ENCODE measurements at places on chromosomes 13 and 19.
A peak's percentile ranks its signal among the peaks of the same experiment; 100 is the strongest.

- no peak for DNase-seq
Observed at GRCh38 chr19:498977-499623, 2.8 kb downstream of the MADCAM1 start.

- DNase-seq: no peak
Observed at GRCh38 chr19:35780717-35781116, 5.4 kb downstream of the ARHGAP33 start.

DNA sequence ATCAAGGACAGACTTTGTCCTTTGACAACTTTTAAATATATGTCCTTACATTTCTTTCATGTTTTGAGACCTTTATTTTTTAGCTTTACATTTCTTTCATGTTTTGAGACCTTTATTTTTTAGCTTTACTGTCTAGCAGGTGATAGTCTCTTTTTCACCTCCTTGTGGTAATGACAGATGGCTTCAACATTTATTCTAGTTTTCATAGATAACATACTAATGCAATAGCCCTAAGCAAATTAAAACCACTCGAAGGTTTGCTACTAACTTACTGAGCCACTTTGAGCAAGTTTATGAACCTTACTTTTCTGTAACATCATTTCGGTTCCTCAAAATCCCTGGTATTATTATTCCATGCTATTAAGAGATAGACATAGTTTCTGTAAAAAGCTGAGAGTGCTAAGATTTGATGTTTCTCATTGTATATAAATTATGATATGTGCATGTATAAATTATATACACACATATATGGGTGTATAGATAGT lies 4.5 kb downstream of the DACH1 start:
- DNase-seq: no peak

DNA sequence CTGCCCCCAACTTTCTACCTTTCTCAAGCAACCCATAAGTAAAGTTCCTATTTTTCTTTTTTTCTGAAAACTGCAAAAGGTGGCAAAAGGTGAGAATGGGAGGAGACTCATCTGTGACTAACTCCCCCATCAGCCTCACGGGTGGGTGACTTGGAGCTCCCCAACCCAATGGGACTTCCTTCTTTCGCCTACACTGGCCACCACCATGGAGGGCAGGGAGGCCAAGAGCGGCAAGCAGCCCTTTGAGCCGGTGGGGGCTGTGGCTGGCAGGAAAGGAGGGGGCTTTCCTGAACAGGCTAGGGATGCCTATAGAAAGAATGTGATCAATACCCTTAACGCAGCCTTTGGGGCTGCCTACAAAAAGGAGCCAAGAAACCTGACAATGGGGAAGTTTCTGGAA lies 16.5 kb downstream of the IRS2 start:
- DNase-seq: no peak

DNA sequence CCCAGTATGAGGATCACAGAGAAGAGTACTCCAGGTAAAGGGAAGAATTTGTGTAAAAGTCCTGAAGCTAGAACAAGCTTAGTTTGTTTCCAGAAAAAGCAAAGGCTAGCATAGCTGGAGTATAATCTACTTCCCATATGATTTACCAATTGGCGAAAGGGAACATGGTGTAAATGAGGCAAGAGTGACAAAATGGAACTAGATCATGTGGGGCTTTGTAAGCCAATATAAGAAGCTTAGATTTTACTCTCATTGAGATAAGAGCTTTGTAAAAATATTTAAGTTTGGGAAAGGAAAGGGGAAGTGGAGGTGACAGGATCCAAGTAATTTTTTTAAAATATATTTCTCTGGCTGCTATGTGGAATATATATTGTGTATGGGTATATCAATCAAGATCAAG lies 234.9 kb downstream of the KCTD12 start:
- no peak for DNase-seq

DNA sequence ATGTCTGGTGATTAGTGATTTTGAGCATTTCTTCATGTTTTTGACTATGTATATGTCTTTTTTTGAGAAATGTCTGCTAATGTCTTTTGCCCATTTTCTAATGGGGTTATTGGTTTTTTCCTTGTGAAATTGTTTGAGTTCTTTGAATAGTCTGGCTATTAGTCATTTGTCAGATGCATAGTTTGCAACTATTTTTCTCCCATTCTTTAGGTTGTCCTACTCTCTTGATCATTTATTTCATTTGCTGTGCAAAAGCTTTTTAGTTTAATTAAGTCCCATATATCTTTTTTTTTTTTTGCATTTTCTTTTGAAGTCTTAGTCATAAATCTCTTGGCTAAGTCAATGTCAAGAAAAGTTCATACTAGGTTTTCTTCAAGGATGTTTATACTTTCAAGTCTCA lies 449.8 kb downstream of the DACH1 start:
- no peak for DNase-seq

DNA sequence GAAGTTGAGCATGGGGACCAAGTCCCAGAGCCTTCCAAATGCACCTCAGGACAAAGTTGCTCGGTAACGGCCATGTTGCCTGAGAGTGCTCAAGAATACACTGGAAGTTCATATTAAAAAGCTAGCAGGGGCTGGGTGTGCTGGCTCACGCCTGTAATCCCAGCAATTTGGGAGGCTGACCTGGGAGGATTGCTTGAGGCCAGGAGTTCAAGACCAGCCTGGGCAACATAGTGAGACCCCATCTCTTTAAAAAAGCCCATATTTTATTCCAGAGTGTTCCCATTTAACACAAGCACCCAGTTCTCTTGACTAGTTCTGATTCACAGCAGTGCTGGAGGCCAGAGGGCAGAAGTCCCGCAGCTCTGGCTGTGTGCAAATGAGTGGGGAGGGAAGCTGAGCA lies 8.1 kb upstream of the GPI start:
- DNase-seq: no peak

- DNase-seq: no peak
Observed at GRCh38 chr13:71801165-71801760, 65.7 kb downstream of the DACH1 start.

- DNase-seq: no peak
Observed at GRCh38 chr13:44439452-44440024, 65.9 kb downstream of the SERP2 start.

GRCh38 chr19:16581145-16581970 lies 9.1 kb upstream of the SLC35E1 start:
- DNase-seq: no peak

DNA sequence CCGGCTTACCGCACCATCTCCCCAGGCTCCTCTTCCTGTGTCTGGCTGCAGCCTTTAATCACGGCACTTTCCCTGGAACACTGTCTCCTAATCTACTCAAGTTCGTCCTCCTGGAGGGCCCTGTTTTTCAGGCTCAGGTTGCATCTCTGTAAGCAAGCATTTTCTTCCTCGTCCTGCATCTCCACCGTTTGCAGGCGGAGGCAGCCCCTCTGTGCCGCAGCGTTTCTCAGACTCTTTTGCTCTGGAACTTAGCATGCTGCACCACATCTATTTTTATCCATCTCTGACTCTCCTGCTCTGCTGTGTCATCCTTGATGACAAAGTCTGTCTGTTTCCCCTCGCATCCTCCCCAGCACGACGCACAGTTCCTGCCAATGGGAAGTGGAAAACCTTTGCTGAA lies 117.5 kb downstream of the ATP8A2 start:
- no peak for DNase-seq

DNA sequence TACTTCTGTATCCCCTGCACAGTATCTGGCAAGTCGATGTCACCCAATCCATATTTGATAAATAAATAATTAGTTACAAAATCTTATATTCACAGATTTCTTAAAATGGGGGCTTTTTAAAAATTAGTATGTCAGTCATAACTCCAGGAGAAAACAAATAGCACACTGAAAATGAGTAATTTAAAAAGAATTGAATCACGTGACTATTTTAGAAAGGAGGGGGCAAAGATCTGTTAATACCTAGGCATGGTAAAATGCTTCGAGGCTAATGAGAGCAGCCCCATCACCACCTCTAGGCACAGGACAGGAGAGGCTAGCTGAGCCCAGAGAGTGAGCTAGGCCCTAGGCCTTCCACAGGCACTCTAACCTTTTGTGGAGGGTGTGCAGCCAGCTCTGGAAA lies 94.7 kb downstream of the FREM2 start:
- DNase-seq: no peak

DNA sequence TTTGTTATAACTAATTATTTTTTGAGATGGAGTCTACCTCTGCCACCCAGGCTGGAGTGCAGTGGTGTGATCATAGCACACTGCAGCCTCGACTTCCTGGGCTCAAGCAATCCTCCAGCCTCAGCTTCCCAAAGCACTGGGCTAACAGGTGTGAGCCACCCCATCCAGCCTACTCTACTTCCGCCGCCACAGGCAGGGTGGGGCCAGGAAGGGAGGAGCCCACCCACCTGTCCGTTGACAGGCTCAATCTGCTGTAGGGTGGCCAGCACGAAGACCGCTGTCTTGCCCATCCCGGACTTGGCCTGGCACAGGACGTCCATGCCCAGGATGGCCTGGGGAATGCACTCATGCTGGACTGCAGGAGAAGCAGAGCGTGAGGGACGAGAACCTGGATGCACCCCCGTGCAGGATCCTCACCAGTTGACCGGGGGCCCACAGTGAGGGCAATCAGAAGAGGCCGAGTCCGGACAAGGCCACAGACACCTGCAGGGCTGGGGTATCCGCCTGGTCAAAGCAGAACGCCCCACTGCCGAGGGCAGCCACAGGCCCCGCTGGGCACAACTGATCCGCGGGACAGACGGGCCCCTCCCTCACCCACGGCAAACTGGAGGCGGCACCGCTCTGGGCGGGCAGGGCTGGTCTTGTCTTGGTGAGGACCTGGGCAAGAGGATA lies 6.7 kb downstream of the DDX39A start:
- no peak for DNase-seq

DNA sequence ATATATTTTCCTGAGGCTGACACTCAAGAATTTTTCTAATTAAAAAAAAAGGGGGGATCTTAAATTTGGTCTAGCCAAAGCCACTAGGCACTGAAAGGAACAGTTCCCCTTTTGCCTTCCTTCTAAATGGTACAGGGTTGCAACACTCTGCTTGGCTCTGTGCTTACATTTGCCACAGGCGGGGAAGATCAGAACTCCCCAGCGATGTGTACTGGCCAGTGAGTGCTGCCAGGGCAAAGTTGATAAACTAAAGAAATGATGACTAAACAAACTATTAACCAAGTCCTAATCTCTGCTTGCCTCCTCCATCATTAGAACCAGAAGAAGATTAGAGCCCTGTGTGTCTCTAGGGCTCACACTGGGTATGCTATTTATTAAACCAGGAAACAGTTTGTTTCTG lies 75.3 kb upstream of the SCEL start:
- DNase-seq: no peak

DNA sequence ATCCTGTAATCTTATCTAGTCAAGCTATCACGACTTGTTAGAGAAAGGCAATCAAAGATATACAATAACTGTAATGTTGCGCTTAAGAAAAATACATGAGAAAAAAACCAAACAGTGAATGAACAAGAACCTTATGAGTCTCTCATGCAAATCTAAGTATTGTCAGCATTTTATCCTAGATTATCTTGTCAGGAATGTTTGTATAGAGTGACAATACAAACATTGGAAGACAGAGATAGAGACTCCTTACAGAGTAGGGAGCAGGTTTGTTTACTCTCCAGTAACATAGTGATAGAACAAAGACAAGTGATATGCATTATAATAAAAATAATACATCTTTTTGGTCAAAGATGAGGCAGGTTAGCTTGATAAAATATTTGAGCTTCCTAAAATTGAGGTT lies 444.8 kb downstream of the SLITRK5 start:
- DNase-seq: no peak

- peak; percentile 92 for DNase-seq
Observed at GRCh38 chr19:17847538-17848366, at the start of gene JAK3. TSS of gene JAK3 (minus strand) at chr19:17847982. CDS start at chr19:17844417, 3,565 bp downstream.

GRCh38 chr19:45010306-45010705 lies 9.0 kb downstream of the RELB start:
- no peak for DNase-seq

DNA sequence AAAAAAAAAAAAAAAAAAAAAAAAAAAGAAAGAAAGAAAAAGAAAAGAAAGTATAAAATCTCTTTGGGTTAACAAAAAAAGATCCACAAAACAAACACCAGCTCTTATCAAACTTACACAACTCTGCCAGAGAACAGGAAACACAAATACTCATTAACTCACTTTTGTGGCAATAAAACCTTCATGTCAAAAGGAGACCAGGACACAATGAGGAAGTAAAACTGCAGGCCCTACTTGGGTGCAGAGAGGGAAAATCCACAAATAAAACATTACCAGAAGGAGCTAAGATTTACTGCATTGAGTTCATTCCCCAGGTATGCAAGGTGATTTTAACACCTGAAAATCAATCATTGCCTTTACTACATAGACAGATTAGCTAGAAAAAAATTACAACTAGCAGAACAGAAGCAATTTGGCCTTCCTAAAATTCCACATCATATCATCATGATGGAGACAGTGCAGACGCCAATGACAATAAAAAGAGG lies 9.6 kb upstream of the CEACAM5 start:
- DNase-seq: no peak

- DNase-seq: no peak
Observed at GRCh38 chr13:104571161-104571892, 1505.1 kb upstream of the SLC10A2 start.

- DNase-seq: no peak
Observed at GRCh38 chr13:68535329-68535728, 1305.2 kb upstream of the PCDH9 start.

DNA sequence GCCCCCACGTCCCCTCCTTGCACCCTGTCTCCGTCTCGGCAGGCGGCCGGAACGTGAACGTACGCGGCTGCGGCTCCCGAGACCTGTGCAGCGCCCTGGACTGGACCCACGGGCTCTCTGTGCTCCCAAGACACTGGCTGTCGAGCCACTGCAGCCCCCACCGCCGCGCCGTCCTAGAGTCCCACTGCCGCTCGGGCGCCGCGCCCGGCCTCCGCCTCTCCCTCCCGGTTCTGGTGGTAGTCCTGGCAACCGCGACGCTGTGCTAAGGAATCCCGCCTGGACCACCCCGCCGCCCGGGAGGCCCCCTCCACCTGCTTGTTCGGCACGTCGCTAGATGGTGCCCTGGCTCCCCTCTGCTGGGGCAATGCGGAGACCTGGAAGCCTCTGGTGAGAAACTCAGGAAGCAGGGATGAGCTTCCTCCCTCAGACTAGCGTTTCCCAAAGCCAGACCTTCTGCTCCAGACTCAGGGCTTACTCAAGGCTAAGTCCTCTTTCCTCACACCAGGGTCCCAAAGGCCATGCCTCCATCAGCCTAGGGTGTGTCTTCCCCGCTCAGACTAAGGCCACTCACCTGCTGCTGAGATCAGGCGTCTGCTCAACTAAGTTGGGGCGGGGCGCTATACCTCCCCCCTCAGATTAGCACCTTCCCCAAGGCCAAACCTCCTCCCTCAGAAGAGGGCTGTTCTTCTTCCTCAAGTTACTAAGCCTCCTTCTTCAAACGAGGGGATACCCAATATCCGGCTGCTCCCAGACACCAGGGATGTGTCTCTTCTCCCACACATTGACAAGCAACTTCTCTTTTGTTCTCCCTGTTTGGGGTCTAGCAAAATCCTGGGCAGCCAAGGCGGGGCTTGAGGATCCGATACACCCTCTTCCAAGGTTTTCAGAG lies 16.1 kb upstream of the IRGC start:
- DNase-seq: no peak

Measured in stimulated activated CD4-positive, alpha-beta T cell treated with anti-CD3 and anti-CD28 coated beads, Interleukin-4, amount 100 ng/mL, for 24 hours (primary cell).